ENCODE measurements at places on chromosomes 7 and 10.

- DNase-seq, result no peak
Observed at GRCh38 chr7:13990319-13990983, 985 bp upstream of the ETV1 start.

- DNase-seq, result no peak
Observed at GRCh38 chr7:87874066-87874465, 2.1 kb downstream of the SLC25A40 start.

DNA sequence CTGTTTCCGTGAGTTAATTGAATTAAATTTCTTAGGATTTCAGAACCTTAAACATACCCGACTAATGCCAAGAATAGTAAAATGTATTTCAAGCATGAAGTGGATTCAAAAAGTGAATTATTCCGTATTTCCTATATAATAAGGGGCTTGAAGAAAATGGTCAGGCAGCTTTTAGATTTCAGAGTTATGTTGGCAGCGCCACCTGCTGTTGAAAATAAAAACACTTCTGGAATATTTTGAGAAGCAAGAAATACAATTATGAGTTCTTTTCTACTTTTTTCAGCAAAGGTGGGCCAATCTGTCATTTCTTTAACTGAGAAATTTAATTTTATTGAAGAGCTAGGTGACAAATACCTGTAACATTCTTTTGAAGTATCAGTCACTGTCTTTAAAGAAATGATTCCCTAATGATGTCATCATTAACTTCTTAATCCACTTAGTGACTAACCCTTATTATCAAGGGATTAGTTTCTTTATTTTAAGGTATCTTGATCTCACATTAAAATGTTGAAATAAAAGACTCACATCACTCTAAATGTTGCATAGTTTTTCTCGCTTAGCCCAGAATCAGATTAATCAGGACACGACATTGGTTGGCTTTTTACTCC is 36.6 kb upstream of the AGR3 start:
- peak; percentile 73 for DNase-seq

DNA sequence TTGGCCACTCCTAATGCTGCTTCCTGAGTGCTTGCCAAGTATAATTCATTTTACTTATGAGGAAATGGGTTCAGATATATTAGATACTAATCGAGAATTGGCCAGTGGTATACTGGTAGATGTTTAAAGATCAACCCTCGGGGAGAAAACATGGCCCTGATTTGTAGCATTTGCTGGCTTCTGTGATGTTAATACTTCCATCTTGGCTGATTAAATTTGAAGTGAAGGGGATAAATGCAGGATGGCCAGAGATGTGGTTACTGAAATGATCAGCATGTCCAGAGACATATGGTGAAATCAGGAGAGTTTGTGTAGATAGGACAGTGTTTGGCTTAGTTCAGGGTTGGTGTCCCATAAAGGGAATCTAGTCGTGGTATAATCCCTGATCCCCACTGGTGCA is 11.2 kb downstream of the UBE2D4 start:
- DNase-seq, result no peak

GRCh38 chr10:103748020-103748419 is 107.4 kb downstream of the SH3PXD2A start:
- no peak for DNase-seq

- no peak for DNase-seq
Observed at GRCh38 chr7:69803699-69804516, 205.6 kb downstream of the AUTS2 start.

GRCh38 chr7:158239290-158239981 is 348.2 kb downstream of the PTPRN2 start:
- no peak for DNase-seq

GRCh38 chr10:133400624-133401424 is 6.9 kb downstream of the MTG1 start:
- no peak for DNase-seq

DNA sequence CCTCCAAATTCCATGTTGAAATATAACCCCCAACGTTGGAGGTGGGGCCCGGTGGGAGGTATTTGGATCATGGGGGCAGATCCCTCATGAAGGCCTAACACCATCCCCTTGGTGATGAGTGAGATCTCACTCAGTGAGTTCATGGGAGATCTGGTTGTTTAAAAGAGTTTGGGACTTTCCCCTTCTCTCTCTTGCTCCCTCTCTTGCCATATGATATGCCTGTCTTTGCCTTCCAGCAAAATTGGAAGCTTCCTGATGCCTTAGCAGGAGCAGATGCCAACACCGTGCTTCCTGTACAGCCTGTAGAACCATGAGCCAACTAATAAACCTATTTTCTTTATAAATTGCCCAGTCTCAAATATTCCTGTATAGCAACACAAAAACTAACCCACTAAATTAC is 55.7 kb upstream of the CDK1 start:
- no peak for DNase-seq
